ENCODE measurements at places on chromosomes 2 and 18.

- DNase-seq: no peak
These were observed 126.5 kb downstream of the GALR1 start for GRCh38 chr18:77376043-77376732.

GRCh38 chr2:28880193-28880592, 10.1 kb upstream of the TRMT61B start:
- no peak for DNase-seq

GRCh38 chr18:57439609-57439968, 4.4 kb downstream of the ONECUT2 start:
- DNase-seq: no peak

DNA sequence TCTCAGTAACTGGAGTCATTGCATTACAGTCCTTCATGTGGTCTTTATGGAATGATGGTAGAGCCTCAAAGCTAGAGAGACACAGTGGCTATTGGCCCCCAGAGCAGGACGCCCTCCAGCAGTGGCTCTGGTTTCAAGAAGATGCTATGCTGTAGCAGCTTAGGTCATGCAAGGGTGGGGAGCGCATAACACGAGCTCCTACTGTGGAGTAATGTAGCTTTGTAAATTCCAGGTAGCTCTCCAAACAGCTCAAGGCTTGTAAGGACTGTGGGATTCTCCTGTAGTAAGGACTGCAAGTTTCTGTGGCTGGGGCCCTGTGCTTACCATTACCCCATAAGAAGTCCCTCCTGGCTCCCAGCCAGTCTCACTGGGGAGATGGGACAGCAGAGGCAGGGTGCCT, 15.6 kb downstream of the APLF start:
- DNase-seq: no peak

GRCh38 chr2:43226955-43227829, 786 bp upstream of the ZFP36L2 start:
- DNase-seq: peak; percentile 75

GRCh38 chr2:148586522-148587128, 57.9 kb upstream of the EPC2 start:
- DNase-seq: no peak

DNA sequence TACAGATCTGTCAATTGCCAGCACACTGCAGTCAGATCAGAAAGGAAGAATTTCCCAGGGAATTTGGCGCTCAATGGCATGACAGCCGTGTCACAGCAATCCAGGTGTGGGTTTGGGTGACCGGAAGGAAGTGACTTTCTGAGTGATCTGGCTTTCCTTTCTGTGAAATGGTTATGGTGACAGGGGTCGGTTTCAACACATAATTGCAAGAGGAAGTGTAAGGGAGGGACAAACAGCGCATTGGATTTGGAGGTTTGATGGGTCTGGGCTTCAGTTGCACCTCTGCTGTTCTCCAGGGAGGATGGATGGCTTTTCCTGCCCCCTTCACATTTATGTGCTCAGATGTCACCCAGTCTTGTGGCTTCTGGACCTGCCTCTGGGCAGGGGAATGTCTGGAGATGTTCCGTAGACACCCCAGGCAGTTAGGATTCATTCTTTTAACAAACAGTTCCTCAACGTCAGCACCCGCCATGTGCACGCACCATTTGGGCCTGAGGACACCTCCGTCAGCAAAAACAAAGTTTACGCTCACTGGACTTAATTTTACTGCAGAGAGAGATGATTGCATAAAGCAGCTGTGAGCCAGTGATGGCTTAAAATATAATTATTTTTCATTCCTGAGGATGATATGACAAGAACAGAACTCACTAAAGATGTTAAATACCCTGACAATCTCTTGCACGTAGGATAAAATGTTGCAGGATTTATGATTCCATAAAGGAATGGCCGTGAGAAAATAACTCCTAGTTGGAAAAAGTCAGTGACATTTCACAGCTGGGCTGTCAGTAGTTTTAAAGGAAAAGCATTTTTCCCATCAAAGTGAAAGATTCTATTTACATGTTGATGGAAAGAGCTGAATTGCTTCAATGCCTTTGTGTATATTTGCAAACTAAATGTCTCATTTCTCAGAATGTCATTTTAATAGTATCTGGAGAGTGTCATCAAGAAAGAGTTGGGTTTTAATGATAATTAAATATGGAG, 36.9 kb downstream of the MBP start:
- DNase-seq: no peak

- no peak for DNase-seq
These were observed 653 bp upstream of the ABI2 start for GRCh38 chr2:203327582-203327900.

GRCh38 chr2:169672406-169672805, 21.8 kb downstream of the CFAP210 start:
- DNase-seq: no peak

GRCh38 chr2:199718074-199718473, 132.9 kb downstream of the FTCDNL1 start:
- DNase-seq: no peak

- no peak for DNase-seq
These were observed 310.6 kb downstream of the GBX2 start for GRCh38 chr2:235857598-235857997.

DNA sequence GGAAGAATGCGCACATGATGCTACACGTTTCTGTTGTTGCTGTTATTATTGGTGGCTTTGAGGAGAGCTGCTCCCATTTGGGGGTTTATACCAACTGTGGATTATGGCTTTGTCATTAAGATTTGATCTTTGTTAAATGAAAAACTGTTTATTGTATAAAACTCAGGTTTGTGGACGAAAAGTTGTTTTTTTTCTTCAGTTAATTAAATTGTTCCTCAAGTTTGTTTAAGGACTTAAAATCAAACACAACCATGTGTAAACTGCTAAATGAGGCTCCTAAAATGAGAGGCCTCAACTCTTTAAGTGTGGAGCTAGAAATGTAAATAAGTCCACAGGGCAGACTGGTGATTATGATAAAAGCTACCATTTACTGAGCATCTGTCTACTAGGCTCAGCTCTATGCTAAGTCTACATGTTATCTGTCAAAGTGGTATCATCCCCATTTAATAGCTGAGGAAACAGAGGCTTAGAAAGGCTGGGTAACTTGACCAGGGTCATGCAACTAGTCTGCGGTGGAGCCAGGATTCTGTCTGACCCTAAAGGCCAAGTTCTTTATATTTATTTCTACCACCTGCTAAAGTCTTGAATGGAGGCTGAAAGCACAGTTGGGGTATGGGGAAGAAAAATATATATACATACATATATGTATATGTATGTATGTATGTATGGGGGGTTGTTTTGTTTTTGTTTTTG, 4.1 kb downstream of the MYCN start:
- DNase-seq: no peak

DNA sequence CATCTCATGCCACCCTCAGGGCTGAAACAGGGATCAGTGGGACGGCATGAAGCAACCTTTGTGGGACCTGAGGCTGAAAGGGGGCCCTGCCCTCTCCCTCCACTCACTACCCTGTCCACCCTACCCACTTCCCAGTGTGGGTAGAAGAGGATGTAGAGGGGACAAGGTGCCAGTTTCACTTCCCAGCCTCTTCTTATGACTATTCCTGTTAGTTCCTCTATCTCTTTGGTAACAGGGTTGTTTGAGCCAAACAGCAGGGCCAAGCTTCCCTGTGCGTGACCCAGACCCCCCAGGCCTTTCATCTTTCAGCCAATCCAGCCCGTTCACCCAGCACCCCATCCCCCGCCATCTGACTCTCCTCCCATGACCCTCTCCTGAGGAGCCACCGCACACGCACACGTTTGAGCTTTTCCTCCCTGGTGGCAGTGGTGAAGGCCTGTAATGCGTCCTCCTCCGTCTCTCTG, 82.3 kb downstream of the STPG4 start:
- DNase-seq: no peak

DNA sequence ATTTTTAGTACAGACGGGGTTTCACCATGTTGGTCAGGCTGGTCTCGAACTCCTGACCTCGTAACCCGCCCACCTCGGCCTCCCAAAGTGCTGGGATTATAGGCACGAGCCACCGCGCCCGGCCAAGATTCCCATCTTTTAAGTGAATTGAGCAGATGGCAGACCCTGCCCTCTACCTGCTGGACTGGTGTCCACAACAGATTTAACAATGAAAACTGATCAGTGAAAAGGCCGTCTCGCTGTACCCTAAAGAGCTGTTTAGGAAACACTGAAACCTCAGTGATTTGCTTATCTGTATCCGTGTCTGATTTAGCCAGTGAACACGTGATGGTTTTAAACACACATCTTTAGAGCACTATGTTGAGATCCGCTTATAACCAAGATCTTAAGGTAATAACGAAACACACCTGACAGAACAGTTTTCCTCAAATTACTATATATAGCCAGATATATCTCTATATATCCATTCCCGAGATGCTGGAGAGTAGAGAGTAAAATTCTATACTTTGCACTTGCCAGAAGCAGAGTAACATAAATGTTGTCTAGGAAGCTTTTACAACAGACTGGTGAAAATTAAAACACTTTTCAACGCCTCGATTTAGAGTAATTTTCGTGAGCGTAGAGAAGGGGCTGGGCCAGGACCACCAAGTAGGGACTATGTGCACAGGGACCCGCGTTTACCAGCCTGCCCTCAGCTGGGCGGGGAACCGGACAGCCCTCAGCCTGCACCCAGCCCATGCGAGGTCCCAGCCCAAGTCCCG, 594 bp downstream of the FAM161A start:
- DNase-seq: no peak

DNA sequence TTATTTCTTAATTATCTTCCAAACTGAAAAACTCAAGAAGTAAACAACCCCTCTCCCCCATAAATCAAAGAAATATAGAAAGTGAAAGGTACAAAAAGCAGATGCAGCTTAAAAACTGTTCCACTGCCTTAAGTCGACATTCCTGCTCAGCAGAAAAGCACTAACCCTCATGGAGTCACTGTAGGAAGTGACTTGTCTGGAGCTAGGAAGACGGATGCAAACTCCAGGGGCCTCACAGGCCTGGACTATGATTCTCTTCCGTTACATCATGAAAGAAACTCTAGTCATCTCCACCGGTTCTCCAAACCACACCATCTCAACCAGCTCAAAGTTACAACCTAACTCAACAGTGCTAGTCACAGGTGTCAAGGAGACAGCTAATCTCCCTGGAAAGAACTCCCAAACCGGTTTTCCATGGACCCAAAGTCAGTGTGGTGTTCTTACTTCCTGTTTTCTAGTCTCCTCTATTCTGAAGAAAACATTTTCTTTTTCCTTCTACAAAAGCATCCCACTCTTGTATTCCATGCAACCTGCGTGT, 128.4 kb downstream of the PIEZO2 start:
- DNase-seq: no peak

DNA sequence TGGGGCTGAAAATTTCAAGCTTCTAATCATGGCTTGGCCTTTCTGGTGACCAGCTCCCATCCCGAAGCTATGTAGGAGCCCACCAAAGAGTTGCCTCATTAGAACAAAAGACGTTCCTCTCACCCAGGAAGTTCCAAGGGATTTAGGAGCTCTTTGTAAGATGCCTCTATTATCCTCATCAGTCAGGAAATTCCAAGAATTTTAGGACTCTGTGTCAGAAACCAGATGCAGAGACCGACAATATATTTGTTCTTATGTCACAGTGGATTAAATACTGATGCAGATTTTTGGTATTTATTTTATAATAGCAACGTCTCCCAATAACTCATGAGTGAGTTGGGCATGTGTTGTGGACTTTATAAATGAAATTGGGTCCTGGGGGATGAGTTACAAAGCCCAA, 91.8 kb upstream of the SKOR2 start:
- DNase-seq: no peak

GRCh38 chr2:64562148-64562784, 38.1 kb downstream of the AFTPH start:
- no peak for DNase-seq

DNA sequence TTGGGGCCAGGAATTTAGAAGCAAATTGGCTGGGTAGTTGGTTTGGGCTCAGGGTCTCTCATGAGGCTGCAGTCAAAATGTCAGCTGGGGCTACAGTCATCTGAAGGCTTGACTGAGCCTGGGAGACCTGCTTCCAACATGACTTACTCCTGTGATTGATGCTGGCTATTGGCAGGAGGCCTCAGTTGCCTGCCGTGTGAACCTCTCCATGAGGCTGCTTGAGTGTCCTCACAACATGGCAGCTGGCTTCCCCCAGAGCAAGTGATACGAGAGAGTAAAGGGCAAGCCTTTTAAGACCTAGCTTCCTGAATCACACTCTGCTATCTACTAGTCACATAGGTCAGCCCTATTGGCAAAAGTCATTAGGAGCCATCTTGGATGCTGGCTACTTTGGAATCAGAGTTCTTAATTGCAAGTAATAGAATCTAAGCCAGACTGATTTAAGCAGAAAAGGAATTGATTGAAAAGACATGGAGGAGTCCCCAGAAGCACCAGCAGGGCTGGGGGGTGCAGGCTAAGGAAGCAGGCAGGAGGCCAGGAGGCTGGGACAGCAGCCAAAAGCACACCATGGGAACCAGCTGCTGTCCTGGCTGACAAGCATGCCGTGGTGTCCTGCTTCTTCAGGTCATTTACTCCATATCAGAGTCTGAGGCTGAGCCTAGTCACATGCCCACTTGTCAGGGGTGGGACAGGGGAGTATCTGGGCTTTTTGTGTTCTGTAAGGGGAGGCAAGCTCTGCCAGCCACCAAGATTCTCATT, 7.8 kb upstream of the GIGYF2 start:
- no peak for DNase-seq

GRCh38 chr2:193743089-193743488, 1548.4 kb upstream of the TMEFF2 start:
- DNase-seq: no peak

DNA sequence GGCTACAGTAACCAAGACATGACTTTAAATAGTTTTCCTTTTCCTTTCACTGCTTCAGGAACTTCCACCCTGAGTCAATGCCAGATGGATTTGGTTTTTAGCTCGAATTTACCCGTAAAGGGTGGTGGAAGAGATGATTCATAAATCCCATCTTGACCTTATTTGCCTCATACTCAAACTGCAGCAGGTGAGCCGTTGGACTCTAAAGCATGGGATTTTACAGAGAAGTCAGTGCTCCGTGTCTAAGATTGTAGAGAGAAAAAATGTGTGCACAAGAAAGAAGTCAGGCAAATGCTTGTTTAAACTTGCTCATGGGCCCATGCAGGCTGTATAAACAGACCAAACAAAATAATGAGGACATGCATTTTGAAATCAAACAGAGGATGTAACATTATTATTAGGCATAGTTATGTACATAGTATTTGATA, 369.7 kb upstream of the TRIB2 start:
- DNase-seq: no peak

DNA sequence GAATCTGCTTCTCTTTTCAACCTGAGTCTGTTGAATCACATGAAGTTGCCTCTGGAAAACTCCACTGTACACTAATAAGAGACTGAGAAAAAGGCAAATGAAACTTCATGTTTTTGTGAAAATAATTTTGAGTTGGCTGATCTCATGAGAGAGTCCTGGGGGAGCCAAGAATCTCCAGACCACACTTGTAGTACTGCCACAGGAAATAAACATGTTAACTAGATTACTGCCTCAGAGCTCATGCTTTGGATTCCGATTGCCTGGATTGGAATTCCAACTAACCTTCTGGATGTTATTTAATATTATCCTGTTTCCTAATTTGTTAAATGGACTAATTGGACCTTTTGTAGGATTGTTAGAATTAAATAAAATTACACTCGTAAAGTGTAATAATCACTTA, 25.2 kb downstream of the NUP35 start:
- DNase-seq: no peak

- no peak for DNase-seq
These were observed at the start of gene CSRNP3 for GRCh38 chr2:165469417-165469816. CSRNP3 (plus strand) TSS chr2:165469698; CDS start chr2:165595066, 125,368 bp downstream.

All from NCI-H187 (cell line).